ENCODE measurements at places on chromosomes 7 and 10.

DNA sequence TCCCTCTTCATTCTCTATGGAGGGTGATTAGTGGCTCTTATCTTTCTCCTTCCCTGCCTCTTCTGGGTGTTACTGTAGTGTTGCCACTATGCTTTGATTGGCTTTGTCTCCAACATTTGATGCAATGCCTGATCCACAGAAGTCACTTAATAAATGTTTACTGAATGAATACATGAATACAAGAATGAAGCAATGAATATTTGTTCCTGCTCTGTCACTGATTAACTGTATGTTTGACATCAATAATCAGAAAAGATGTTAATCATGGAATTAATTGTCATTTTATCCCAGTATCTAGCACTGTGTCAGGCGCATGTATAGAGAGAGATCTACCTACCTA, 4.3 kb downstream of the ANK3 start:
- DNase-seq, result no peak

GRCh38 chr10:125625586-125625985, 57.4 kb downstream of the TEX36 start:
- DNase-seq, result no peak

- no peak for DNase-seq
Measured at GRCh38 chr7:140911746-140912145, 13.0 kb downstream of the BRAF start.

DNA sequence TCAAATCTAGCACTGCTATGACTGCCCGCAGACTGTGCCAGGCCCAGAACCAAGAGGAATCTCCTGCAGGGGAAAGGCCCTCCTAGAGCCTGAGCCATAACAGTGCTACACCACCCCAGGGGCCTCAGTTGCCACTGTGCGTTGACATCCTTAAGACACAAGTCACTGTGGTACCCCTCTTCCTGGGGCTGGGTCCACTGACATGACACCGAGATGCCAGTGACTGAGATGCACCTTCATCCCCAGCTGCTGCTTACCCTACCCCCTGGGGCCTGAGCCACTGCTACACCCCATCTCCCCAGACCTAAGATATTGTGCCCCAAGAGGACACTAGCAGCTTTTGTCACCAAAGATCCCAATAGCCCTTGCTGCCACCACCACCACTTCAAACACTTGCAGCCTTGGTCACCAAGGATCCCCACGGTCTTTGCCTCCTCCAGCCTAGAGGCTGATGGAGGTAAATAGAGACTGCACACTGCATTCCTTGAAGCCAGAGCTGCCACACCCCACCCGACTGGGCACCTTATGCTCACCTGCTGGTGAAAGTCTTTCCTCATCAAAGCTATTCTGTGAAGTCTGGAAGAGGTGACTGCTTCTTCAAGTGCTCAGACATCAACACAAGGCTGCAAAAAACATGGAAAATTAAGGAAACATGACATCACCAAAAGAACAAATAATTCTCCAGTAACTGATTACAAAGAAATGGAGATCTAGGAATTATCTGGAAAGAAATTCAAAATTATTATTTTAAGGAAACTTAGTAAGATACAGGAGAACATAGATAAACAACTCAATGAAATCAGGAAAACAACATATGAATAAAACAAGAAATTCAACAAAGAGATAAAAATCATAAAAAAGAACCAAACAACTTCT, 40.4 kb upstream of the SHH start:
- DNase-seq, result no peak

DNA sequence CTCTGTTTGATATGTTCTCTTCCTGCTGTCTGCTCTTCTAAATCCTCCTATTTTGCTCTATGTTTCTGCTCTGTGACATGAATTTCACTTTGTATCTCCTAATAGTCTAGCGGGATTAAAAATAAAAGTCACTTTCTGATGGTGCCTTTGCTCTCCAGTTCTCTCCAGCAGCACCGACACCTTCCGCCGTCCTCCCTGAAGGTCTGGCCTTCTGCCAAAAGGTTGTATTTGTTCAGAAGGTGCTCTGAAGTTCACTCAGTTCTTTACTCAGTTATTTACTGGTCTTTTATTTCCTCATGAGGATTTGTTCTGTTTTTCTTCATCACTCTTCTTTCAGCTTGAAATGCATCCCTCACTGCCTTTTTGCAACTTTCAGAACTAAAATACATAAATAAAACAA, 11.2 kb upstream of the EPHA1 start:
- DNase-seq, result no peak

DNA sequence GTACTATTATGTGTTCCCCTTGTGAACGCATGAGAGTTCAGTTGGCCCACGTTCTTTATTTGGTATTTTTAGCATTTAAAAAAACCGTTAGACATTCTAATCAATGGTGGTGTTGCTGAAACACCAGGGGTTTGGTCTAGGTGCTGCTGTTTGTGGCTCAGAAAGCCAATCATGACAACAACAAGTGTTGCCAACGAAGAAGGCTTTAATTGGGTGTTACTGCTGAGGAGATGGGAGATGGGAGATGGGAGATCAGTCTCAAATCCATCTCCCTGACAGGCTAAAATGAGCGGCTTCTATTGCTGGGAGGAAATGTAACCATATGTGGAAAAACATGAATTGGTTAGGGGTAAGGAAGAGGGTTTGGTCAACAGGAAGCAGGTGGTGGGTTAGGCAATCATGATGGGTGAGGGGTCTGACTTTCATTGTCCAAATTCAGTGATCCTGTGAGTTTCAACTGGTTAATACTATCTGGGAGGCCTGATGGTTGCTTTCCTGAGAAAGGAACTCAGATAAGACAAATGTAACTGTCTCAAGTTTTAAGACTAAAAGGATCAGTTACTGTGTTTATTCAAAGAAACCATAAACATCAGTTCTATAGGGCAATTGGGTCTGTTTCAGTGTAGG, 4.6 kb upstream of the ZNF425 start:
- no peak for DNase-seq

DNA sequence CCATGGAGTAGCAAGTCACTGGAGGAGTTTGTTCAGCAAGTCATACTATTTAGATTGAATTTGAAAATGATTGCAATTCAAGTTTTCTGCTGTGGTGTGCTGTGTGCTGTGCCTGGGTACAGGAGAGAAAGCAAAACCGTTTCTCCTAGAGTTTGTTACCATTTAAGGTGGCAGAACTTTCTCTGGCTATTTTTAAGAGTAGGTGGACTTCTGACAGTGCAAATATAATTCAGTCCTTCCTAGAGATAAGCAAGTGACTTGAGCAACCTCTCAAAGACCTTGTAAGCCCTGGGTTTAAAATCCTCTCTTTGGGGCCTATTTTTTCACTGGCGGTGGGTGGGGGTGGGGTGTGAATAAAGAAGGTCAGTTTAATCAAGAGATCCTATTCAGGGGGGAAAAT, 42.9 kb upstream of the FGL2 start:
- no peak for DNase-seq

- DNase-seq, result peak; percentile 51
Measured at GRCh38 chr10:97849687-97850402, at the start of gene GOLGA7B. TSS of gene GOLGA7B (plus strand) at chr10:97849843. CDS start at chr10:97850304, 461 bp downstream.

DNA sequence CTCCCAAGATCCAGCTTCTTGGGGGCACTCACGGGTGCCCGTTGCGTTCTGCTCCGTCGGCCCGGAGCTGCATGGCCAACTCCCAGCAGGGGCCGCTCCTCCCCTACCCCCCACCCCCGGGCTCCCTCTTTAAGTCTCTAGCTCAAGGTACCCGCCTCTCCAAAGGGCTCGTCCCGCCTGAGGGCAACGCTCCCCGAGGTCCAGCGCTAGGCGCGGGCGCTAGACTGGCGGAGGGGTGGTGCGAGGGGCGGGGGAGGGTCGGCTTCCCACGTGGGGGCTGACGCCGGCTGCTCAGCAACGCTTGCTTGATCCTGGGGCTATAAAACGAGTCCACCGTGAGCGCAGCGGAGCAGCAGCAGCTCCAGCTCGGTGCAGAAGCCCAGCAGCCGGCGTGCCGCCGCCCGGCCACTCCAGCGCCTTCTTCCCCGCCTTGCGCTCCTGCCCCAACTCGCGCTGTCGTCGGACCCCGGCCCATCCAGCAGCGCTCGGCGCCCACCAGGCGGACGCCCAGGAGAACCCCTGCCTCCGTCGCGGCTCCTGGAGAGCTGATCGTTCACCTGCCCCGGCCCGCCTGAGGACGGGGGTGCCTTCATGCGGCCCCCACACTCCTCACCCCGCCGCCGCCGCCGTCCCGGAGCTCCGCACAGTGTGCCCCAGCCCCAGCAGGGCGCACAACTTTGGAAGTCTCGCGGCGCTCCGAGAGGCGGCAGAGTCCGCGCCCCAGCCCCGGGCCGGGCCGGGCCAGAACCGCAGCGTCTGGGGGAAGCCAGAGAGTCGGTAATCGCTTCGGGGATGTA, at the start of gene ADRA2A:
Gene ADRA2A, plus strand, starts transcription at position 348 of the 797 bp plus-strand sequence. CDS start 968 bp downstream, outside the sequence.
- DNase-seq, result peak; percentile 35

- no peak for DNase-seq
Measured at GRCh38 chr7:152025937-152026890, 740 bp downstream of the GALNT11 start.

DNA sequence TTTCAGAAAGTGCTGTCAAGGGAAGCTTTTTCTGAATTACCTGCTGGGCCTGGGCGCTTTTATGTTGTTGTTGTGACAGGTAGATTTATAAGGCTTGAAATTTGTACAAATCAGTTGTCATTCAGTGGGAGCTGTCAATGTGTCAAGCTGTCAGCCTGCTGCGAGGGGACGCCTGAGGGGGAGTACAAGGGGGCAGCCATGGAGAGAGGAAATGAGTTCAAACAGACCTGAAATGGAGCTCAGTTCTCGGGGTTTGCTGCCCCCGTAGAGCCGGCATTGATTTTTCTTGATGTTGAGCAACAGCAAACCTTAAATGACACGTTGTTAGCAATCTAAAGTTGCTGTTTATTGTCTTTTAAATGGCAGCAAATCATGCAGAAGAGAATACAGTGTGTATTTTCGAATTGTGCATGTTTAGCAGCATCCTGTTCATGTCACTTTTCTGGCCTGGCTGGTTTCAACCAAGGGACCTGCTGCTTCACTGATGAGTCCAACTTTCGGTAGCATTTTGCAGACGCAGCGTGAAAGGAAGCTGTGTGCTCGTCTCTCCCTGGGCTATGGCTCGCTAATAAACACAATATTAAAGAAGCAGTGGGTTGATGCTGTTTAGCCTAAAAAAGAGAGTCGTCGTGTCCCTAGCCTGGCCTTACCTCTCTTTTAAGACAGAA, 166.5 kb downstream of the LRMDA start:
- no peak for DNase-seq

DNA sequence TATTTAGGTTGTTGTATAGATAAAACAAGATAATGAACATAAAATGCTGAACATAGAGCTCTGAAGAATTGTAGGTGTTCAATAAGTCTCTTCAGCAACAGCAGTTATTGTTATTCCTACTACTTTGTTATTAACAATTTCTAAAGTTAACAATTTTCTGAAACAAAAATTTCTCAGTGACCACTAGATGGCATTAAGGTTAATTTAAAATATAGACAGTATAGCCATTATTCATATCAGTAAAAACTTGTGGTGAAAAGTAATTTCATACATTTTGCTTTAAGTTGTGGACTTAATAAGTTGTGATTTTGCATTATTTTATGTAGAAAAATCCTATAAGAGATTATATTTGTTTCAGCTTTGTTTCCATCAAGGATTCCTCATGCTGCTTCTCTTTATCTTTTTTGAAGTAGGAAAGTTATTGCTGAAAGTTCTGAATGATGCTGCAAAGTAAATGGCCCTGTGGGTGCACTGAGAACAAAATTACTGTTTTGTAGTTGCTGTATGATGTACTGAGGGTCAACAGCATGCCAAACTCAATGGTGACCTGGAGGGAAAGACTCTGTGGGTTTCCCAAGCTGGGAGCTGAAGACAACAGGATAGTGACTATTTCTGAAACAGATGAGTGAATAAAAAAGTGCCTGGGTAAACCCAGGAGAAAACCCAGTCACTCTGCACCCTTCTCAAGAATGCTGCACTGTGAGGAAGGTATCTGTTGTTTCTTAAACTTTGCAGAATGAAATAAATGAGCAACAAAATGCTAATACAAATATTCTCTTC, 253.6 kb downstream of the KIF20B start:
- no peak for DNase-seq

DNA sequence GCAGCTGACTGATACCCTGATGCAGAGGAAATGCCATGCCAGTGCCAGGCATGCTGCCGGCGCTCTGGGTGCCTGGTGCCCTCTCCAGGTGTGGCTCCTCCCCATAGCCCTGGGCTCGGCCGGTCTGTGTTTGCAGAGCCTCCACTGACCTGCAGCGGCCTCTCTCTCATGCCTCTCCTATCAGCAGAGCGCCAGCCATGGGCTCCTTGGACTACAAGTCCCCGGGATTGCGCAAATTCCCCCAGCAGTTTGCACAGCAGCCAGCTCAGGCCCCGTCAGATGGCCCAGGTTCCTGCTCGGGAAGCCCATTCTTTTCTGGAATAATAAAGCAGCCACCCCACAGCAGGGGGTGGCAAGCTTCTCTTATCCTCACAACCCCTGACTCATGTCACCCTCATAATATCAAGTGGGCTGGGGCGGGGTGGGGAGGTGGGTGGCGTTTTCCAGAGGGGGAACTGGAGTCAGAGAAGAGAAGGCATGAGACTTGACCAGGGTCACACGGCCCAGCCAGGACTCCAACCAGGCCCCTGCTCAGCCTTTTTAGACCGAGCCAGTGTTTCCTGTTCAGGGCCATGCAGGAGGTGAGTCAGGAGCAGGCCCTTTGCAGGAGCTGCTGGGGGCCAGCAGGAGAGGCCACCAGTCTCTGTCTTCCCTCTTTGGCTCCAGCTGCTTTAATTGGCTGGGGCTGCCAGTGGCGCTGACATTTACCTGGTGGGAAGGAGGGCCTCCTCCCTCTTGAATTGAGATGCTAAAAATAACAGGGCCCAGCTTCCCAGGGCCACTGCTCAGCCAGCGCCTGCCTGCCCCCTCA, 58.6 kb downstream of the ZMIZ1 start:
- DNase-seq, result no peak

GRCh38 chr7:68754414-68754813, 843.9 kb upstream of the AUTS2 start:
- DNase-seq, result no peak

GRCh38 chr7:69430384-69431021, 167.8 kb upstream of the AUTS2 start:
- DNase-seq, result no peak

- DNase-seq, result no peak
Measured at GRCh38 chr7:151871904-151872303, 5.0 kb downstream of the PRKAG2 start.

GRCh38 chr7:141387521-141388217, 163.5 kb upstream of the AGK start:
- DNase-seq, result no peak

DNA sequence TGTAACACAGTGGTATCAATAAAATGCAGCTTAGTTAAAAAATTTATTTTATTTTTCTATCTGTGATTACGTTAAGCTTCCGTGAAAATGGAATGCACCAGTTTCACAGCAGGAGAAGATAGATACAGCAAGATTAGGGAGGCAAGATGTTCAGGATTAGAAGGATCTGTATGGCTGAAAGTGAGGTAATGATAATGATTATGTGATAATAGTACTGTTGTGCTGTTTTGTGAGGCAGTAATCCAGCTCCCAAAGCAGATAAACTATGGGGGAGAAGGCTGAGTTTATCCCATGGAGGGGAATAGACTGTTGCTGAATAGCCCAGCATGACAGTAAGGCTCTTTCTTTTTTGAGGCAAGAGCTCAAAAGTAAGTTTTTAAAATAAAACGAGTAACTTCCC, 216.1 kb upstream of the PRPS1L1 start:
- no peak for DNase-seq

GRCh38 chr10:61023053-61023452, 79.1 kb upstream of the RHOBTB1 start:
- no peak for DNase-seq

Measured in T-helper 2 cell (primary cell).